ENCODE measurements at places on chromosomes 11 and 22.

DNA sequence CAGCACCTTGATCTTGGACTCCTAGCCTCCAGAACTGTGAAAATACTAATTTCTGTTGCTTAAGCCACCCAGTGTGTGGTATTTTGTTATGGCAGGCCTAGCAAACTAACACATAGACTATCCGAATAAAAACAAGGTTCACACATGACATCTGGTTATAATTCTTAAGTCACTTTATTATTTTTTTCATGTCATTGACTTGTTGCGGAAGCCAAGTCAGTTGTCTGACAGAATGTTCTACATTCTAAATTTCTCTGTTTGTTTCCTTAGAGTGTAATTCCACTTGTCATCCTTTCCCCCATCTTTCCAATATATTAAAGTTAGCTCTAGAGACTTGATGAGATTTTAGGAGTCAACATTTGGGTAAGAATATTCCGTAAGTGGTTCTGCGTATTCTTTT lies 40.6 kb downstream of the RAB30 start:
- no peak for DNase-seq

DNA sequence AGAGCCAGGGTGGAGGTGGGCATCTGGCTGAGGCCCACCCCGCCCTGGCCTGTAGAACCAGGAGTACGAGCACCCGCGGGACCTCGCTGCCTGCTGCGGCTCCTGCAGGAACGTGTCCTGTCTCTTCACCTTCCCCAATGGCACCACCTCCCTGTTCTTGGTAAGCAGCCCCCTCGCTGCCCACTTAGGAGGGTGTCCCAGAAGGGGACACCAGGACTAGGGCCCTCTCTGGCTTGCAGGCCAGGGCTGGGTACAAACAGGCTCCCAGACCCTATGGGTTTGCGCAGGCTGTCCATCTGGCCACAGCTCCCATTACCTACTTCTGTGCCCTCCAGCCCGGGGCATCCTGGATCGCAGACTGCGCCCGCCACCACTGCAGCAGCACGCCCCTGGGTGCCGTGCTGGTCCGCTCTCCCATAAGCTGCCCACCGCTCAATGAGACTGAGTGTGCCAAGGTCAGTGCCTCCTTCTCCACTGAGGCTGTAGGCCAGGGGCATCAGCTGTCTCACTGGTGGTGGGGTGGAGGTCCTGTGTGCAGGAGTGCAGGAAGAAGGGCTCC lies 77.5 kb upstream of the MYOD1 start:
- DNase-seq = no peak

- DNase-seq = peak; percentile 81
Observed at GRCh38 chr22:49930596-49931412, 12.4 kb downstream of the CRELD2 start.

GRCh38 chr11:18361154-18361553 lies 33.2 kb upstream of the LDHA start:
- DNase-seq = no peak

DNA sequence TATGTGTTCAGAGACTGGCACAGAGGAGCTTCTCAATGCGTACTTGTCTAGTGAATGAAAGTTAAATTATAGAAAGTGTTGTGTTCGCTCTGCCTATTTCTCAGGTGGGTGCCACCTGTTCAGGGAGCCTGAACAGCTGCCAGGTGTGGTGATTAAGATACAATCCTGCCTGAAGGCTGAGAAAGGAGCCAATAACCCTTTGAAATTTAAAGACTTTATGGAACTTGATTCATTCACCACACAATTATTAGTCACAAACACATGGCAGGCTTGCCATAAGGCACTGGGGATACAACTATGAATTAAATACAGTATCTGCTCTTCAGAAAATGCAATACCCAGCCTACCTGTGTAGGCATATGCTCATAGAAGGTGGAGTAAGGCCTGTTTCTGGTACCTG lies 92.9 kb upstream of the AMOTL1 start:
- DNase-seq = no peak

Data from glomerular endothelial cell (primary cell).